ENCODE measurements at places on chromosomes 2 and 18.

DNA sequence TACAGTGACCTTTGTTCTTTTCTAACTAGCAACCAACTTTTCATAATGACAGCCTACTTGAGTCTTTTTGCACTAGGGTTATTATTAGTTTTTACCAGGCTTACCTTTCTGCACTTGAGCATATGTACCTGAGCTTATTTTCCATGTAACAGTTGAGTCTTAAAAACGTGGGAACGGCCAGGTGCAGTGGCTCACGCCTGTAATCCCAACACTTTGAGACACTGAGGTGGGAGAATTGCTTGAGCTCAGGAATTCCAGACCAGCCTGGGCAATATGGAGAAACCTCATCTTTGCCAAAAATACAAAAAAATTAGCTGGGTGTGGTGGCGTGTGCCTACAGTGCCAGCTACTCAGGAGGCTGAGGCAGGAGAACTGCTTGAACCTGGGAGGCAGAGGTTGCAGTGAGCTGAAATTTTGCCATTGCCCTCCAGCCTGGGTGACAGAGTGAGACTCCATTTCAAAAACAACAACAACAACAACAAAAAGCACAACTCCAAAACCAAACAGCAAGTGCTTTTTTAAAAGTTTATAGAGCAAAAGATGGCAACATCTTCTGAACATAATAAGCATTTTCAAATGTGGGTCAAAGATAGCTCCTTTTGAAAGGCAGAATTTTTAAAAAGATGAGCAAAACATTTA, 57.1 kb upstream of the CD28 start:
- DNase-seq: no peak

GRCh38 chr2:240598311-240598911, 11.9 kb downstream of the CAPN10 start:
- DNase-seq: no peak

GRCh38 chr18:6842081-6842480, 112.6 kb downstream of the ARHGAP28 start:
- no peak for DNase-seq

DNA sequence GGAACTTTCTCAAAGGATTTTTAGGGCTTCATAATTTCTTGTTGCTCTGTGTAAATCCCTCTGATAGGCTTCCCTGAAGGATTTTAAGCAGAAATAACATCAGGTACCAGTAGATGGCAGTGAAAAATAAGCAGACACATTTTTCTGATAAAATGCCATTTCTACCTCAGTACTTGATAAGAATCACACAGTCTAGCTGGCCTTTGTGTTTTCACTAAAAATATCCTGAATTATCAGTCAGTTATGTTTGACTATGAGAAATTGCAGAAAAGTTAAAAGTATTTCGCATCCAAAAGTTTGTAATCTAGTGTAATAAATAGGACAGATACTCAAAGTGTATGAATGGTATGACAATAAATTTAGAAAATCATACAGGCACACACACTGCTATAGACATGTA, 68.7 kb downstream of the DNAJC10 start:
- DNase-seq: no peak

- no peak for DNase-seq
Measured at GRCh38 chr2:12391116-12391515, 325.6 kb upstream of the TRIB2 start.

GRCh38 chr2:238925281-238925680, 77.4 kb downstream of the TWIST2 start:
- DNase-seq: no peak
